NCI-H446 (cell line): ENCODE measurements at places on chromosomes 4 and X.

GRCh38 chrX:56795309-56795868 is 66.3 kb downstream of the NBDY start:
- DNase-seq: no peak

DNA sequence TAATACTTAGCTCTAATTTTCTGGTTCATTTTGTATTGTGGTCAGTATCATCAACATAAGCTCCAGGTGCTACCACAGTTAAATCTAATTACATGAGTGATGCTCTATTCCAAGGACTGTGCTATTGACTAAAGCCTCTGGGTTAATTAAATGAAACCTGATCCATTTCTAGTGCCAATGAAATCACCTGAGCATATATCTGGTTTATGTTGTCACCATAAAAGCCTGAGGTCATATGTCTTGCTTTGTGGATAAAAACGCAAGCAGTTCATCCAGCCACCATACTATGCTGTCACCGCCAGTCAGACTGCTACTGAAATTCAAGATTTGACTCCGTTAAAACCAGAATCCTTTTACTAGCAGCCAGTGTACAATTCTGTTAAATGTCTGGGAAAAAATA is 64.2 kb upstream of the ZNF518B start:
- no peak for DNase-seq

GRCh38 chr4:51958199-51958968 is 61.8 kb downstream of the LRRC66 start:
- no peak for DNase-seq

DNA sequence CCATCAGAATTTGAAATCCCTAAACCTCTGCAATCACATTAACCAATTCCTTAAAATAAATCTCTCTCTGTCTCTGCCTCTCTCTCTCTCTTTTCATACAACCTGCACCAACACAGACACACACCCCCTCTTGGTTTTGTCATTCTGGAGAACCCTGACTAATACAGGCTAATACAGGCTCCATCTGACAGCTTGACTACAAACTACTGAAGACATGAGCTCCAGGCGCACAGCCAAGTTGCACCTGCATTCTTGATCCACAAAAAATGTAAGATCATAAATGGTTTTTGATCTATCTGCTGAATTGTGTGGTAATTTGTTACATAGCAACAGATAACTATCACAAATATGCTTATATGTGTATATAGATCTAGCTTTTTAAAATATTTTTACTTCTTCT is 2414.2 kb downstream of the PCDH7 start:
- DNase-seq: no peak

- no peak for DNase-seq
Measured at GRCh38 chr4:77615153-77615552, 9.5 kb downstream of the CXCL13 start.
